LHCN-M2 (cell line): ENCODE measurements at places on chromosomes 7 and 10. TPM values are rescaled to one million over a fixed set of nuclear protein-coding genes. Genes with fewer than 3 reads are reported as not detected.

The PVRIG gene
- total RNA-seq: not detected in 2 replicates

The CNPY1 gene
- not detected in 2 replicates for total RNA-seq

The MRPL43 gene
- total RNA-seq: 83.7 and 99.8 TPM in 2 replicates

GRCh38 chr7:617614-618538, 98.2 kb upstream of the PDGFA start:
- no peak for DNase-seq

GRCh38 chr7:45986355-45987298, 65.6 kb upstream of the IGFBP3 start:
- no peak for DNase-seq
